Anterior cingulate cortex (tissue), 58 donors: ENCODE measurements at places on chromosomes 2 and 18.

GRCh38 chr2:129891341-129892320, 87.8 kb upstream of the RAB6C start:
- DNase-seq, result no peak

GRCh38 chr2:96945014-96945413, 41.4 kb downstream of the FAM178B start:
- no peak for DNase-seq

- DNase-seq, result no peak
These were observed 17.5 kb downstream of the MAP4K3 start for GRCh38 chr2:39419282-39420223.

DNA sequence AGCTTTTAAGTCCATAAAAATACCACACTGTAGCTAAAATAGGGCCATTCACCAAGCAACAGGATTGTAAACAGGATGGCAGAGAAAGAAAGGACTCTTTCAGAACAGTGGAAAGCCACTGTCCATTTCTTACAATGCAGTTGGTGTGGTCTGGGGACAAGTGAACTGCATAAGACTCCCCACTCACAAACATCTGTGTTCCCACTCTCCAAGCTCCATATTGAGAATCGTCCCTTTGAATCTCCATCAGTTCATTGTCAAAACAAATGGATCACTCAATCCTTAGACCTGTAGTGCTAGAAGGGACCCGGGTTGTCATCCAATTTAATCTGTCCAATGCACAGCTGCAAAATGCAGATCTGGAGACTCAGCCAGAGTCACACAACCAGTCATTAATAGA, 347.4 kb upstream of the KLHL29 start:
- no peak for DNase-seq

GRCh38 chr2:80322311-80322920, 17.9 kb upstream of the LRRTM1 start:
- peak; percentile 4 for DNase-seq

GRCh38 chr2:119422360-119423107, 9.1 kb upstream of the TMEM37 start:
- no peak for DNase-seq

DNA sequence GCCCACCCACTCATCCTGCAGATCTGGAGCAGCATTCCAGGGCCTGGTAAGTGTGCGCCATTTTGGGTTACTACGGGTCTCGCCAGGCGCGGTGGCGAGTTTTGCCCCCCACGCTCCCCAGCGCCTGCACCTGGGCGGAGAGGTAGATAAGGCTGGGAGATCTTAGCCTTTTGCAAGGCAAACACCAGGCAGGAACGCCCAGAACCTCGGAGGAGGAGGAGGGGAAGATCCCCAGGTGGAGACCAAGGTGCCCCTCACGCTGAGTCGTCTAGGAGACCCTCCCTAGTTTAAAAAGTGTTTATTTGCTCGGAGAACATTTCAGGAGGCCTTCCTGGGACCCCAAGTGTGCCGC, 365 bp upstream of the RAMP1 start:
- no peak for DNase-seq

- DNase-seq, result no peak
These were observed 34.3 kb downstream of the FANCL start for GRCh38 chr2:58206785-58207184.

- DNase-seq, result no peak
These were observed 47.1 kb downstream of the KCNG3 start for GRCh38 chr2:42446503-42447271.

DNA sequence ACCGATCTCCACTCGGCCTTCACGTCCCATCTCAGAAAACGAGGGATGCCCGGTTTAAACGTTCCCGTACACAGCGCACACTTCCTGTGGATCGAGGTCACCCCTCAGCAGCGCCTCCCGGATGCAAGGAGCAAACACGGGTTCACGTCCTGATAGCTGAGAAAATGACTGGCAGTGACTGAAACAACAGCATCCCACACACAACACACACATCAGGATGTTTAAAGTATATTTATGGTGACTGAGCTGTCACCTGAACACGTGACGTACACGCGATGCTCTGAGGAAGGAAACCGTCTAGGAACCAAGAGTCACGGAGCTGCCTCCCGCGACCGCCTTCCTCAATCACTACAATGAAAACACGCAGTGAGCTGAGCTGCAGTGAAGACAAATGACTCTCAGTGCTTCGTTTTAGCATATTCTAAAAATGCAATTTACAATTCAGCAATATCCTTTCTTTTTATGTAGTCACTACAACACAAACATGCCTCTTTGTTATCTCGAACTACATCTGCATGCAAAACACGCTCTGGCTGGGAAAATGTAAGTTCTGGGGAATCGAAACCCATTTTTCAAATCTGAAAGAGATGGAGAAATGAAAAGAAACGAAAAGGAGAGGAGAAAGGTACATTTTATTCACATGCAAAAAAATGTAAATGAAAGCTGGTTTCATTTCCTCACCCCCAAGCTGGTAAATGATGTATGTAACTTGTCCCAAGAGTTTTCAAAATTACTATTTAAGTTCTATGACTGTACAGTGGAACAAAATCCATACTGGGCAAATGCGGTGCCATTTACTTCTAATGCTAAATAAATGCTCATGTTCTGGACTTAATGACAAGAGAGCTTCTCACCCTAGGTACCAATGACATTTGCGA, 19.8 kb downstream of the HDAC4 start:
- DNase-seq, result no peak

DNA sequence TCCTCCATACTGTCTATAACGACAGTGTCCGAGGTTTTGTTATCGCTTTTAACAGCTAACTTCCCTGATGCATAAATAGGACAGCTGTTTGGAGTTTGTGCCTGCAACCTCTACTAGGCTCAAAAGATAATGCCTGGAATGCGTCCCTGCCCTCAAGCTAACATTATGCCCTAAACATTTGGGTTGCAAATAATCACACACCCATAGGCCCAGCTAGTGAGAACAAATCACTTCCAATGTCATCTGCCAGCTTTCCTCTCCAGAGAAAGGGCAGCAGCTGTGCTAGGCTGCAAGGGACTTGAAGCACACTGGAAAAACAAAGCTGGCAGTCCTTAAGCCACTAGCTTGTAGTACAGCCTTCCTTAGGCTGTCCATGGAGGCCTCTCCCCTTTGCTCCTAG, 201.8 kb upstream of the LYPD1 start:
- no peak for DNase-seq

DNA sequence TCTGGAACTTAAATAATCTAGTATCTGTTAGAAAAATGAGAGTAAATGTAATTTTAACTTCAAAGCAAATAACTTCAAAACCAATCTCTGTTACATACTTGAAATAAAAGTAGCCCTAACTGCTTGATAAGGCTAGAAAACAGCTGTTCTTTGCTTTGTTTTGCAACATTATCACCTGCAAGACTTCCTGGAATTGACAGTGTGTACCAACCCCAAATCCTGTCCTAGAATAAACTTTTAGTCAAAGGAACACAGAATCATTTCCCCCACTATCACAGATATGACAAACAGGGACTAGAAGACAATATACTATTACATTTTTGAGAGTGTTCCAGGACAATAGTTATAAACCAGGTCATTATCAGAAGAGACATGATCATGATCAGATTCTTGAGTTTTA, 105.3 kb upstream of the PGAP1 start:
- DNase-seq, result no peak

DNA sequence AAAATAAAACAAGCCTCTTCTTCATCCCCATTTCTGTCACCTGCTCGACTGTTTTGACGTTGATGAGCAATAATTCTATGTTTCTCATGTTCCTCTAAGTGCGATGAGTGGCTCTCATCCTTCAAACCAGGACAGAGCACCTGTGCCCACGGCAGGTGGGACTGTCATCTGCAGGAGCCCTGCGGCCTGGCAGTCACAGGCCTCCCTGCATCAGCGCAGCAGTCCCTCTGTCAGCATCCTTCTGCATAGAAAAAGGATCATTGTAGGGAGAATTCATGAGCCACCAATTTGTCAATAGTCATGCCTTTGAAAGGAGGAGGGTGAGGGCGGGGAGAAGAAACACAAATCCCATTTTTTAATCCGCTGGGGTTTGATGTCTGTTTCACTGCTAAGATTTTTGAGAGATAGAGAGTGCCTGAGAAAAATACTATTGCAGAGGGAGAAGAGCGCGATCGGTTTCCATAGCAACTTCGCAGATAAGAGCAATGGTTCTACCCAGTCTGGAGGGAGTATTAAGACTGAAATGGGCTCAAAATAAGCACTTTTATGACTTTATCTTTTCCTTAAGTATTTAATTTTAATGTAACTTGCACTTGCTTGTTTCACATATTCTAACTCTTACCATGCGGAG, 234.3 kb upstream of the NCKAP5 start:
- DNase-seq, result no peak

DNA sequence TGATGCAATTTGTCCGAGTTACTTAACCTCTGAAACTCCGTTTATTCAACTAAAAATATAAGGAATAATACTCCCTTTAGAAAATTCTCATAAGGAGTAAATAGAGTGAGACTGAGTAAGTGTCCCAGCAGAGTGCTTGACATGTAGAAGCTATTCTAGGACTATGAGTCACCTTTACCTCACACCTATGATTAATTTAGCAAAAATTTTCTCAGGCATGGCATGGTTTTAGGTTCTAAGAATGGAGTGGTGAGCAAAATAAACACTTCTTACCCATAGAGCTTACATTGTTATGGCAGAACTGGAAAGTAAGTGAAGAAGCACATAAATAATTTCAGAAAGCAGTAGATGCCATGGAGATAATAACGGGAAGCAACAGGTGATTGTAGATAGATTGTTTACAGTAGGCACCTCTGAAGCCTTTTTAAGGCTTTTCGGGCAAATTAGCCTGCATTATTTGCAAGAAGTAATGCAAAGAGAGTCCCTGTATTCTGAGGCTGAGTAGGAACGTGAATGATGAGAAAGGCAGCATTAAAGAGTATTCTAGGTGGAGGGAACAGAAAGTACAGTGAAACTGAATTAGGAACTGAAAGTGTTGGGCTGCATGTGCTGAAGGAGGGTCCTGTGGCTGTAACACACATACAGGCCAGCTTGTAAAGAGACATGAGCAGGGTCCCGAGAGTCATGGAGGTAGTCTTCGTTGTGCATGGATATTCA, 209.2 kb downstream of the ZNF407 start:
- no peak for DNase-seq

DNA sequence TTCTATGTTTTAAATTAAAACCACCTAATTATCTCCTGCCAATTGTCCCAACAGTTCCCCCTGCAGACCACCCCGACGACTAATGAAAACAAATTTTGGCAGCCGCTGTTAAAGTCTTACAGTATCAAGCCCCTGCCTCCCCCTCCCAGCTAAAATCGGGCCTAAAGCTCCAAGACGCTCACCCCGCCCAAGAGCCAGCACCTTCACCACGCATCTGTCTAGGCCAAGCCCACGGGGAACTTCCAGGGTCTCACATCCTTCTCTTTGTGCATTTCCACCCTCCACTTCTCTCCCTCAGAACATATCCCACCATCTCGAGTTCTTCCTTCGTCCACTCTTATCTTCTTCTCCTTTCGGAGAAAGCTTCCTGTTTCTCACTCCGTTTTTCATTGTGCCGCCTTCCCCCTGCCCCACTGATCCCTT, 445 bp downstream of the PRPF40A start:
- DNase-seq, result no peak

DNA sequence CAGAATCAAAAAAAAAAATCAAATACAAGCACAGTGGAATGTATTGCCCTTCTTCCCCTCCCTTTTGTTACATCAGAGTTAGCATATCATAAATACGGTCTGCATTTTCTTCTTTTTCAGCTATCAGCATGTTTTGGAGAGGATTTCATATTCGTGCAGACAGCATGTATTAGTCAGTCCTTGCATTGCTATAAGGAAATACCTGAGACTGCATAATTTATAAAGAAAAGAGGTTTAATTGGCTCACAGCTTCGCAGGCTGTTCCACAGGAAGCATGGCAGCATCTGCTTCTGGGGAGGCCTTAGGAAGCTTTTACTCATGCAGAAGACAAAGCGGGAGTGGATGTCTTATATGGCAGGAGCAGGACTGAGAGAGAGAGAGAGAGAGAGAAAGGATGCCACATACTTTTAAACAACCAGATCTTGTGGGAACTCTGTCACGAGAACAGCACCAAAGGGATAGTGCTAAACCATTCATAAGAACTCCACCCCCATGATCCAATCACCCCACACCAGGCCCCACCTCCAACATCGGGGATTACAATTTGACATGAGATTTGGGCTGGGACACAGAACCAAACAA, 8.9 kb downstream of the IL1B start:
- no peak for DNase-seq

GRCh38 chr2:10668402-10669012, 21.3 kb downstream of the NOL10 start:
- DNase-seq, result no peak

DNA sequence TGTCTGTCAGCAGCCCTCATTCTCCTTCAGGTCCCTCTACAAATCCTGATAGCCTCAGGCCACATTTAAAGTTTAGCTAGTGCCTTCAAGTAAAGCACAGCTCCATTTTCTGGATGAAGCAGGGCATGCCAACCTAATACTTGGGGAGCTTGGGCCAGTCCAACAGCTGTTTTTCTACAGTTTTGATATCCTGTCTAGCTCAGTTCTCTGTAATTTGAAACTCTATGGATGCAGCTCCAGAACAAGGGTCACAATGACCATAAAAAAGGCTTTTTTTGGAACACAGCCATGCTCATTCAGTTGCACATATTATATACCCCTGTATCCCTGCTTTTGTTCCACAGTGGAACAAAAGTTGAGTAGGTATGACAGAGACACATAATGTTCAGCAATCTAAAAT, 373.5 kb downstream of the SUCLG1 start:
- DNase-seq, result no peak

DNA sequence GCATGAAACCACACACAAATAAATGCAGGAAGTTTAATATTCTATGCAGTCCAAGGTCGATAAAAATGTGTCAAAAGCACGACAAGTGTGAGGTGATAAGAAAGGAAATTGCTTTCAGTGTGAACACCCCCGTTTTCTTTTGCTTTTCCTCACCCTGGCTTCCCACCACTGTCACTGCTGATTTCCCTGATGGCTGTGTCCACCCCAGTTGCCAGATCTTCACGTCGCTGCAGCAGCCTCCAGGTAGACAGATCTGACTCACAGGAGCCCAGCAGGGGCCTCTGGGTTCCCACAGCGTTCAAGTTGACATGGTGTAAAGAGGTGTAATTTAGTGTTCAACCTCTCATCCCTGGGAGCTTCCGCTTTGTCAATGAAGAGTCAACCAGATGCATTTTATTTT, 128.0 kb upstream of the TACR1 start:
- no peak for DNase-seq

GRCh38 chr2:134287323-134287722, 33.5 kb downstream of the MGAT5 start:
- DNase-seq, result no peak

GRCh38 chr2:205473791-205474190, 208.5 kb upstream of the NRP2 start:
- no peak for DNase-seq

GRCh38 chr2:237894986-237895543, 35.6 kb downstream of the RAMP1 start:
- no peak for DNase-seq

GRCh38 chr2:81242501-81242900, 937.9 kb upstream of the LRRTM1 start:
- no peak for DNase-seq

- no peak for DNase-seq
These were observed 28.0 kb downstream of the INO80C start for GRCh38 chr18:35469725-35470124.

GRCh38 chr18:50947899-50948298, 19.9 kb upstream of the ELAC1 start:
- DNase-seq, result no peak
